ENCODE measurements at places on chromosomes 5 and 9. TPM values are rescaled to one million over a fixed set of nuclear protein-coding genes. Genes with fewer than 3 reads are reported as not detected.

DNA sequence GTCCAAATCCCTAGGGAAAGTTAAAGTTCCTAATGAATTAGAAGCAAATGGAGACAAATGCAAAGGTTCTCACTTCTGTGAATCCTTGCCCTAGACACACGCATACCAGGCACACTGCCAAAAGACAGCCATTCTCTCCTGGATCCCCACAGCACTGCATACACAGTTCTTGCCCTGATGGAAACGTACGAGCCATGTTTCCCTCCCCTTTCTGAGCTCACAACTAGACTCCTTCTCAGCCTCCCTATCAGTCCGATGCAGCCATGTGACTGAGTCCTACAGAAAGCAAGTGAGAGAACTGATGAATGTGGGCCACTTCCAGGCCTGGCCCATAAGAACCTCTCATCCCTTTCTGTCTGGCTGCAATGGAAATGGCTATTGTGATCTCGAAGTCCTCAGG is 92.0 kb downstream of the ZNF608 start:
- H3K4me3 ChIP-seq, result no peak overlapping the region
- H3K36me3 ChIP-seq, result no peaks in the 10 kb centered on the region

GRCh38 chr9:19660019-19660418 is 128.8 kb downstream of the SLC24A2 start:
- no peak overlapping the region for H3K4me3 ChIP-seq
- peaks cover 28% of the 10 kb centered on the region for H3K27me3 ChIP-seq
- peaks cover 2% of the 10 kb centered on the region for H3K4me1 ChIP-seq
- no peaks in the 10 kb centered on the region for H3K36me3 ChIP-seq
- no peak for DNase-seq

- no peaks in the 10 kb centered on the region for H3K36me3 ChIP-seq
- DNase-seq, result no peak
- H3K27ac ChIP-seq, result no peak overlapping the region
- H3K27me3 ChIP-seq, result no peaks in the 10 kb centered on the region
- no peaks in the 10 kb centered on the region for H3K4me1 ChIP-seq
Observed at GRCh38 chr5:24381861-24382489, 262.8 kb downstream of the CDH10 start.

GRCh38 chr5:91478096-91478495 is 95.0 kb upstream of the ARRDC3 start:
- H3K27me3 ChIP-seq, result peaks cover 3% of the 10 kb centered on the region
- no peak overlapping the region for H3K27ac ChIP-seq

DNA sequence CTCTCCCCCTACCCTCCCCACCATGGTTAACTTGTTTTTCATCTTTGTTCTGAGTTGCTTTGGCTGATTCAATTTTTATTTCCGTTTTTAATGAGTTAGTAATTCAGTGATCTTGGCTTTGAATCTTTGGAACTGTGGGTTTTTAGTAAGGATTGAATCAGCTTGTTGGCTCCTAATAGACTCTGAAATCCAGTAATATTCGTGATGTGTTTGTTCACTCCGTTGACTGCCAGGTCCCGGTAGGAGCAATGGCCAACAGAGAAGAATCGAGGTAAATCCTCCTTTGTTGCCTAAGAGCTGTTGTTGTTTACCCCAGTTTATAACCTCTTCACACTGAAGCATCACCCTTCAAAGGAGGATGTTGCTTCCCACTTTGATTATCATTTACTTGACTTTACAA is 92.7 kb downstream of the PCSK1 start:
- H3K27me3 ChIP-seq, result peaks cover 42% of the 10 kb centered on the region
- no peak overlapping the region for H3K4me3 ChIP-seq
- no peak for DNase-seq
- no peaks in the 10 kb centered on the region for H3K36me3 ChIP-seq
- H3K27ac ChIP-seq, result no peak overlapping the region
- peaks cover 9% of the 10 kb centered on the region for H3K4me1 ChIP-seq

DNA sequence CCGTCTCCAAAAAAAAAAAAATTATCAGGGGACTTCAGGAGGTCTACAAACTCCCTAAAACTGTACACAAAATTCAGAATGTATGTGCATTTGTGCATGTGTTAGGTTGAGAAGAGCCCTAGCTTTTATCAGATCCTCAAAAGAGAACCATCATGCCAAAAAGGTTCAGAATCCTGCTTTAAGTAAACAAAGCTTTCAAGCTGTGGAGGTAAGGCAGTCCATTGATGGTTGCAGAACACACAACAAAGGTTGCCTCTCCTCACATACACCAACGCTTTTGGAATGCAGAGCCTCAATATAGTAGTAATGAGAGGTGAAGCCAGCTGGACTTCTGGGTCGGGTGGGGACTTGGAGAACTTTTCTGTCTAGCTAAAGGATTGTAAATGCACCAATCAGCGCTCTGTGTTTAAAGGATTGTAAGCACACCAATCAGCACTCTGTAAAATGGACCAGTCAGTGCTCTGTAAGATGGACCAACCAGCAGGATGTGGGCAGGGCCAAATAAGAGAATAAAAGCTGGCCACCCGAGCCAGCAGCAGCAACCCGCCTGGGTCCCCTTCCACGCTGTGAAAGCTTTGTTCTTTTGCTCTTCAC is 57.9 kb upstream of the RNF38 start:
- H3K4me3 ChIP-seq, result peak overlapping the region; percentile 76
- no peaks in the 10 kb centered on the region for H3K27me3 ChIP-seq
- H3K36me3 ChIP-seq, result peaks cover 2% of the 10 kb centered on the region
- no peak for DNase-seq
- H3K27ac ChIP-seq, result peak overlapping the region; percentile 95
- peaks cover 40% of the 10 kb centered on the region for H3K4me1 ChIP-seq

GRCh38 chr9:88804254-88804596 is 187.0 kb upstream of the S1PR3 start:
- peaks cover 2% of the 10 kb centered on the region for H3K36me3 ChIP-seq
- H3K4me1 ChIP-seq, result peaks cover 3% of the 10 kb centered on the region
- no peak overlapping the region for H3K27ac ChIP-seq

DNA sequence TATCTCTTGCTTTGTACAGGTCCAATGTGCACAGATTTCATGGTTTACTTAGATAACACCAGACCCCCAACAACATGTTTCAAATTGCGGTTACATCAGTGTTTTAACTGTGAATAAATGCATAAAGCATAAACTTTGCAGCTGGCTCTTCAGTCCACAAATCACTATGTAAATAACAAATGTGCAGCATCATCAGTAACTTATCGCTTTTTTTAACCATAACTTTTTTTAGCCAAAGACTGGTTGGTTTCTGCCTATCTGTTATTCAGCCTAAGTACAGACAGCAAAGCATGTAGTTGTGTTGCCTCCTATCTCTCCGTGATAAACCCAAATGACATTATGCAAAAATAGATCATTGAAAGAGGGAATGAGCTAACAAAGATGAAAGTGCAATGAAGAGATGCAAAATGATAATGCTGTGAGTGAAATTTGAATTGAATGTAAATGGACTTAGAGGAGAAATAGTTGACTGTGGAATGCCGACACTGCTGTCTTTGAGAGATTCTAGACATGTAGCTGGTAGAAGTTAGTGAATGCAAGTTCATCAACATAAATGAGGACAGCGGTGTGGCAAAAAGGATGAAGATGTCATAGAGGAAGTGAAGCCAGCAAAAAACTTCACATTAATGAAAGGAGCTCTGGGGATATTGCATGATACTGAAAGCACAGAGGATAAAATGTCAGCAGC is 108.8 kb downstream of the PDE8B start:
- no peak overlapping the region for H3K27ac ChIP-seq
- no peak overlapping the region for H3K4me3 ChIP-seq
- no peaks in the 10 kb centered on the region for H3K36me3 ChIP-seq

GRCh38 chr9:135218331-135219225 is 131.1 kb downstream of the OLFM1 start:
- H3K36me3 ChIP-seq, result no peaks in the 10 kb centered on the region
- no peak overlapping the region for H3K27ac ChIP-seq
- H3K4me3 ChIP-seq, result no peak overlapping the region
- no peaks in the 10 kb centered on the region for H3K4me1 ChIP-seq

GRCh38 chr9:95100071-95100627 is 217.4 kb downstream of the FANCC start:
- no peak overlapping the region for H3K4me3 ChIP-seq
- H3K27me3 ChIP-seq, result no peaks in the 10 kb centered on the region
- no peak overlapping the region for H3K27ac ChIP-seq
- DNase-seq, result no peak

- no peak overlapping the region for H3K4me3 ChIP-seq
- DNase-seq, result no peak
- peaks cover 2% of the 10 kb centered on the region for H3K4me1 ChIP-seq
- no peaks in the 10 kb centered on the region for H3K27me3 ChIP-seq
Observed at GRCh38 chr5:31469466-31469865, 62.4 kb downstream of the DROSHA start.

DNA sequence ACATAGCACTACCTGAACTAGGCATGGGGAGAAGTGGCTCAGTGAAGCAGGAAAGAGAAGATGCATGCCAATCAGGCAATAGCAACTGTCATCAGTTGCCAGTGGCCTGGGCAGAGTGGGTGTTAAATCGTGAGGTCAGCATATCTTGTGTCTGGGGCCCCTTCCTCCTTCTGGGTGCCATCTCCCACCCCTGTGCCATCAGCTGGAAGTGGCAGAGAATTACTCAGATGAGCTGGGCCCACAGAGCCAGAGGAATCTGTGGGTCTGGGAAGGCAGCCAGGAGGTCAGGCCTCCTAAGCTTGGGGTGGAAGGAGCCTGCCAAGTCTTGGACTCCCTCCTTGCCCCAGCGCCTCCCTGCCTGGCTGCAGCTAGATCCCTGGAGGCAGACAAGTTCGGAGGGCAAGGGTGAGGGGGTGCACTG is 66.5 kb downstream of the GALNT12 start:
- no peaks in the 10 kb centered on the region for H3K4me1 ChIP-seq
- no peak overlapping the region for H3K4me3 ChIP-seq
- peaks cover 27% of the 10 kb centered on the region for H3K27me3 ChIP-seq
- no peak overlapping the region for H3K27ac ChIP-seq

- no peak overlapping the region for H3K4me3 ChIP-seq
- DNase-seq, result no peak
- peaks cover 70% of the 10 kb centered on the region for H3K27me3 ChIP-seq
- H3K36me3 ChIP-seq, result peaks cover 7% of the 10 kb centered on the region
Observed at GRCh38 chr9:97773723-97774122, 76.6 kb upstream of the XPA start.

DNA sequence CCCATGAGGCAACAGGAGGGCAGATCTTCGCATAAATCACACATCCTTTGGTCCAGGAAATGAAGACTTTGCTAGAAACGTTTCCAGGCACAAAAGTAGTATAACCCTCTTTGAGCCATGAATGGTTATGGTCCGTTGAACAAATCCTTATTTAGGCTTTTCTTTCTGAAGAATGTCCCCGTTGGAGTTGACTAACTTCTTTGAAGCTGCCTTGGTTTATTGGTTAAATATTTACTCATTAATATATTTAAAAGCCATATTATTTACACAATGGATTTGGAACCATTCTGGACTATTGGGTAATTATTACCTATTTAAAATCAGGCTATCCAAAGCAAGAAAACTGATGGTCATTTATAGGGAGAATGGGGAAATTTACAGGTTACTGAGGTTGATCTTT is 347.6 kb upstream of the SLC30A5 start:
- peaks cover 45% of the 10 kb centered on the region for H3K27me3 ChIP-seq
- H3K27ac ChIP-seq, result no peak overlapping the region
- no peak overlapping the region for H3K4me3 ChIP-seq
- H3K36me3 ChIP-seq, result peaks cover 2% of the 10 kb centered on the region

- DNase-seq, result no peak
- H3K4me3 ChIP-seq, result no peak overlapping the region
- peaks cover 10% of the 10 kb centered on the region for H3K27me3 ChIP-seq
Observed at GRCh38 chr9:111842313-111842712, 47.6 kb upstream of the SHOC1 start.

GRCh38 chr9:129334105-129334935 is 156.3 kb upstream of the IER5L start:
- no peaks in the 10 kb centered on the region for H3K36me3 ChIP-seq
- H3K4me1 ChIP-seq, result peaks cover 17% of the 10 kb centered on the region
- peak overlapping the region; percentile 25 for H3K4me3 ChIP-seq
- H3K27ac ChIP-seq, result no peak overlapping the region
- H3K27me3 ChIP-seq, result peaks cover 12% of the 10 kb centered on the region

- H3K36me3 ChIP-seq, result no peaks in the 10 kb centered on the region
- DNase-seq, result no peak
- no peaks in the 10 kb centered on the region for H3K27me3 ChIP-seq
- H3K4me3 ChIP-seq, result no peak overlapping the region
- H3K27ac ChIP-seq, result no peak overlapping the region
- H3K4me1 ChIP-seq, result peaks cover 29% of the 10 kb centered on the region
Observed at GRCh38 chr9:129077236-129077635, 3.7 kb upstream of the DOLPP1 start.

DNA sequence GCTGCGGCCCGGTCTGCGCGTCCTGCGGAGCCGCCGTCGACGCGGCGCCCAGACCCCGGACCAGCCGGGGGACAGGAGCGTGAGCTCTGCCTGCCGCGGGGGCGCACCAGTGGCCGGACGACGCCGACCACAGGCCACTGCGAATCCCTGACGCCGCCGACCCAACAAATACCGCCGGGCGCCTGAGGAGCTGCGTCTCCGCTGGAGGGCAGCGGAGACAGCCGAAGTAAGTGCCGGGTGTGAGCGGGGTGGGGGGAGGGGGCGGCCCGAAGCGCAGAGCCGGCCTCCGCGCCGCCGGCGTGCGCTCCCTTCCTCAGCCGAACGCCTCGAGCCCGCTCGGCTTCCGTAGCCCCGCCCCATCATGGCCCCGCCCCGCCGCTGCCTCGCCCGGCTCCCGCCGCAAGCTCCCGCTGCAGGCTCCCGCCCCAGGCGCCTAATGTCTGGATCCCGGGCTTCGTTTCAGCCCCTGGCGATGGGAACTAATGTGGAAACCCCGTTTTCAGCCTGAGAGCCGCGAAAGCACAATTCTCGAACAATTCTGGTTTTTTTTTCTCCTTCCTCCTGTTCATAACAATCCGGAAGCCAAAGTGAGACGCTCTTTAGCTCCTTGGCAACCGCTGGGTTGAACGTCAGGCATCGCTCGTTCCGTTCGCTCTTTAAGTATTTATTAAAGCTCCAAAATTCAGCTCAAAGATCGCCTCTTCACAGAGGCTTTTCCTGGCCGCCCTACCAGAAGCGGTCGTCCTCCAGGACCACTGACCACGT is at the start of gene RFK:
RFK (minus strand) TSS at position 232 of the 765 bp plus-strand sequence. CDS start 255 bp downstream, outside the sequence.
- peak within 1 kb of the TSS; percentile 100 for H3K4me3 ChIP-seq
- H3K4me1 ChIP-seq, result peaks cover 13% of the 10 kb centered on the region
- H3K27ac ChIP-seq, result peak within 1 kb of the TSS; percentile 98

DNA sequence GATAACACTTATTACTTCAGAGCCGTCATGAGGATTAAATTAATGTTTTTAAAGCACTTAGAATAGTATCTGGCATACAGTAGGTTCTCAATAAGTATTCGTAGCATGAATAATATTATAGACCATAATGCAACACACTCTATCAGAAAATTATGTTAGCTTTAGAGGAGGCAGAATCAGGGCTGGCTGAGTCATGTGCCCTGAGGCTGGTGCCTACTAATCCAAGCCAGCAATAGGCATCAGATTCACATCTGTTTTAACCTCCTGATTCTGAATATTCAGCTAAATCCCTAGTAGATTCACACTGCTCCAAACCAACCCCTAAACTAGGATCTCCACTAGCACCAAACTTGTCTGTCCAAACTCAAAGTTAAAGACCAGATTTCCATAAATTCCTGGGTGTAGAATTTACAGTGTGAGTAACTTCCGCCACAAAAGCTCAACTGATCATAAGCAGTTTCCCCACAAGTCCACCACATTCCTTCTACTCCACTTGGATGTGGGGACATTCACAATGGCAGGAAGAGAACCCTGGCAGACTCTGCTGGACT is 170.0 kb upstream of the DAPK1 start:
- no peak overlapping the region for H3K27ac ChIP-seq
- H3K27me3 ChIP-seq, result peaks cover 26% of the 10 kb centered on the region
- peaks cover 2% of the 10 kb centered on the region for H3K36me3 ChIP-seq
- no peak for DNase-seq

Gene ADAMTS19
- total RNA-seq, result not detected

Gene RETREG1
- 30.2 TPM for total RNA-seq

Gene GFRA3
- total RNA-seq, result not detected

Gene ENTPD2
- 0.20 TPM for total RNA-seq

Gene SPINK7
- total RNA-seq, result not detected

Gene CEP72
- total RNA-seq, result 11.4 TPM

Gene SLC23A1
- total RNA-seq, result not detected

Gene NR5A1
- not detected for total RNA-seq

Gene GHR
- total RNA-seq, result not detected

Gene NRG2
- total RNA-seq, result not detected
